IPS DF 6.9 (cell line): ENCODE measurements at places on chromosomes 2 and 18.
A peak's percentile ranks its signal among the peaks of the same experiment; 100 is the strongest.

DNA sequence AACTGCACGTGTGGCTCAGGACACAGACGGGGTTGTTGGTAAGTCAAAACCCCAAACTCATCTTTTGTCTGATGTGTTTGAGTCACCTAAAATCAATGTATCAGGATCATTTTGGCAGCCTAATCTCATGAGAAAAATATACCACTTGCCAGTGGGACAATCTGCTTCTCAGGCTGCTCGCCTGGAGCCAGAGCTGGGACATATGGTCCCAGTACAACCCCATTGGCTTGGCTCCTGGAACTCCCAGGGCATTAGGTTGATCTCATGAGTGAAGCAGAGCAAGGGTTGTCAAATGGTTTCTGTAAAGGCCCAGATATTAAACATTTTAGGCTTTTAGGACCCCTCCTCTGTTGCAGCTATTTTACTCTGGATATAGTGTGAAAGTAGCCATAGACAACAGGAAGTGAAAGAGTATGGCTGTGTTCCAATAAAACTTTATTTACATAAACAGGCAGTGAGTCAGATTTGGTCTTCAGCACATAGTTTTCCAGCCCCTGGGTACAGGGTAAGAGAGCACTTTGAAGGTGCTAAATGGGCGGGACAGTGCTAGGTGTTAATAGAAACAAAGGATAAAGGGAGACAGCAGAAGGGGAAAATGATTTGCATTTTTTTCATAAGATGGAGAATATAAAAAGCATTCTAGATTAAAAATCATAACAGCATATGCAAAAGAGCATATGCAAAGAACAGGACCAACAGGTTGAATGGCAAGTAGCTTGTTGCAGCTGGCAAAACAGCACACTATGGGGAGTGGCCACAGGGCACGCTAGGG lies 290.8 kb downstream of the KCNS3 start:
- no peak for DNase-seq

GRCh38 chr2:127226132-127226519 lies 6.0 kb upstream of the CYP27C1 start:
- no peak for DNase-seq

DNA sequence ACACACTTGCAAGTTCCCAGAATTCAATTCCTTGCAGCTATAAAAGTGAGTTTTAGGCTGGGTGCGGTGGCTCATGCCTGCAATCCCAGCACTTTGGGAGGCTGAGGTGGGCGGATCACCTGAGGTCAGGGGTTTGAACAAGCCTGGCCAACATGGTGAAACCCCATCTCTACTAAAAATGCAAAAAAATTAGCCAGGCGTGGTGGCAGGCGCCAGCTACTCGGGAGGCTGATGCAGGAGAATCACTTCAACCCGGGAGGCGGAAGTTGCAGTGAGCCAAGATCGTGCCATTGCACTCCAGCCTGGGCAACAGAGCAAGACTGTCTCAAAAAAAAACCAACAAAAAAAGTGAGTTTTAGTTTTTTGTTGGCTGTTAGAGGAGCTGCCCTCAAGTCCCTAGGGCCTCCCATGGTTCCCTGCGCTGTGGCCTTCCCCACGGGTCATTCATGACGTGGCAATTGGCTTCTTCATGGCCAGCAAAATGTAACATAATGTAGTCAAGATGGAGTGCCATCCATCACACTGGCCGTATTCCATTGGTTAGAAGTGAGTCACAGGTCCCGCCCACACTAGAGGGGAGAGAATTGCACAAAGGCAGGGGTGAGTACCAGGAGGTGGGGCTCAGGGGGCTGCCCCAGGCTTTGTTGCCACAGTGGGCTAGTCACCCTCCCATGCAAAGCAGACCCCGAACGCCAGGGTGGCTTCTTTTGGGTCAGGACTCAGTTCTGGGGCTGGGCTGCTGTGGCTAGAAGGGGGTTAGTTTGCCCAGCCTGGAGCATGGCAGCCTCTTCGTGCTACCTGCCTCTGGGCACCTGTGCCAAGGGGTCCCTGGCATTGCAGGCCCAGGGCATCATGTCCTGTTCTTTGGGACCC lies 37.7 kb upstream of the INHBB start:
- no peak for DNase-seq

GRCh38 chr2:172129404-172129803 lies 26.7 kb upstream of the DLX2 start:
- no peak for DNase-seq

GRCh38 chr18:21289827-21290226 lies 47.8 kb downstream of the GREB1L start:
- no peak for DNase-seq

DNA sequence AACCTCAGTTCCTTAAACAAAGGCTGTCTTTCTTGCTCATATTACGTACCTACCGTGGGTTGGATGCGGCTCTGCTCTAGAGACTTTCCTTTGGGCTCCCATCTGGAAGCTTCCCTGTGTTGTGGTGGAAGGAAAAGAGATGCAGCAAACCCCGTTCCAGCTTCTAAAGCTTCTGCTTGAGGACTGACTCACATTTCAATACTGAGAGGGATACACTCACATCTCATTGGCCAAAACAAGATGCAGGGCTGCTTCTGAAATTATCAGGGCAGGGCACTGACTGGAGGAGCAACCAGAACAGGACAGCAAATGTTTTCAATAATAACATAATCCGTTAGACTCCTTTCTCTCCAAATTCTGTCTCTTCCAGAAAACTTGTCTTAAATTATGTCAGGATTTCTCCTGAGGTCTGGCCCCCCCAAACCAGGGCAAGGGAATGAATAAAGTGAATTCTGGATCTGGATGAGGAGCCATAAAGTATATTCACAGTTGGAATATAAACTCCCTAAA lies 4.5 kb upstream of the MYO5B start:
- no peak for DNase-seq

GRCh38 chr2:128710242-128710641 lies 391.6 kb upstream of the HS6ST1 start:
- no peak for DNase-seq

DNA sequence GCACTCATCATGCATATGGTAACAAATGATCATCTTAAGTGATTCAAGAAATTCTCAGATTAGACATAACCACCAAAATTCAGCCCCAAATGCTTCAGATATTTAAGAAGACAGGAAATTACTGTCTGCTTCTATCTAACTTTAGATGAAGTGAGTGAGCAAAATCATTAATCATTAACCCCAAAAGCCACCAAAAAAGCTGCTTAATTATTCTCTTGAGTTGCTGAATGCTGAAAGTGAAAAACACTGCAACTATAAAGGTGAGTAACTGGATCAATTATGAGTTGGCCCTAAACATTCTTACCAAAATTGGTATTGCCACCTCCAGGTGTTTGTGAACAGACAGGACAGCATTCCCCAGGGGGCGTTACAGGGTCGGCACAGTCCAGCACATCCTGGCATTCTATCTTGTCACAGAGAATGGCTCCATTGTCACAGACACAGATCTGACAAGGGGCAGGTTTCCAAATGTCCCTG lies 69.6 kb downstream of the COL5A2 start:
- no peak for DNase-seq

DNA sequence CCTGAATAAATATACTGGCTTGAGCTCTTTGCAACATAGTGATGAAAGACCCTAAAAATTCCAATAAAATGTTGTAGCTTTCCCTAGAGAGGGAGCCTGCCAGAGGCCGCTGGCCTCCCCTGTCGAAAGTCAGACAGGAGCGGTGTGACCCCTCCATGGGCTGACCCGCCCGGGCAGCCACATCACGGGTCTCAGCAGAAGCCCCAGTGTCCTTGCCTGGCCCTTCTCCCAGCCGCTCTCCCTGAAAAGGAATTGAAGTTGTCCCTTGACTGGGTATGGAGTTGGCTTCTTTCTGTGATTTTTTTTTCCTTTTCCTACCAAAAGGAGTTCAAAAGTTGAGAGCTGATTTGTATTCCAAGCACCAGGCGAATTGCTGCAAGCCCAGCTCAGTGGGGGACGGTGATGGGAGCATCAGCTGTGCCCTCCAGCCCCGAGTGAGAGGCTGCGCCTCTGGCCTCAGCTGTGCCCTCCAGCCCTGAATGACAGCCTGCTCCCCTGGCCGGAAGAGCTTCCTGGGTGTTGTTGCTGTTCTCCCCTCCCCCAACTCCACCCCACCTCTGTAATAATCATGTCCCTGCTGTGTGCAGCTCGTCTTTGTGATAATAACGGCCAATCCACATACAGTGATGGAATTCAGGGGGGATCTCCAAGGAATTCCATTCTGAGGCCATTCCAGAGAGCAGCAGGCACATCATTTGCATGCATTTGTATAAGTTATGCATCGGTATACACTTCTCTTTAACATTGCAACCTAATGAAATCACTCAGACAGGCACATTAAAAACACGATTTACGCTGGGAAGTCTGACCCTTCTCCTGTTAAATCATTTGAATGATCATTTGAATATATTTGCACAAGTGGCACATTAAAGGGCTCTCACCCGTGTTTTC lies 501.0 kb downstream of the EIPR1 start:
- DNase-seq = no peak

- no peak for DNase-seq
Observed at GRCh38 chr2:132638313-132639040, 31.5 kb downstream of the LYPD1 start.

- no peak for DNase-seq
Observed at GRCh38 chr2:106334802-106335201, 133.4 kb downstream of the RGPD3 start.

GRCh38 chr2:118981632-118982031 lies 39.6 kb downstream of the MARCO start:
- DNase-seq = no peak

DNA sequence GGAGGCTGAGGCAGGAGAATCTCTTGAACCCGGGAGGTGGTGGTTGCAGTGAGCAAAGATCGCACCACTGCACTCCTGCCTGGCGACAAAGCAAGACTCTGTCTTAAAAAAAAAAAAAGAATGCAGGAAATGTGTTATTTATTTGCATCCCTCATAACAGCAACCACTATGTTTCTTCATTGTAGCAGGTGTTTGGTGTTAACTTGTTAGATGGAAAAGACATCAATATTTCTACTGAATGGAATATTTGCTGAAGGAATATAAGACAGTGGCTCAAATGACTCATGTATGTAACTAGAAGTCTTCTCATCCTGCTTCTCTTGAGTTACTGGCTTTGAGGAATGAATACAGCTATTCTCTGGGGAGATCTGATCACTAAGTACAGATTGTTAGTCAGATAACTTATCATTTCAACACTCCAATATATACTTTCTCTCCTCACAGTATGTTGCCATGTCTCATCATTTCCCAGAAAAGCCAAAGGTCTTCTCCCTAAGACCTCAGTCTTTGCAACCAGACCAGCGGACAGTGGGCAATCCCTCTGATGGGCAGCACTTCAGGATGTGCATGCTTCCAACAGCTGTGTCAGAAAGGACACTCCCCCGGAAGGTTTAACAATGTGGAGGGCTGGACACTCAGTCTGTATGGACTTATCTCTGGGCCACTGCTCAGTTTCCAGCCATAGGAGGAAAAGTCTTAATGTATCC lies 104.4 kb upstream of the STK17B start:
- no peak for DNase-seq

GRCh38 chr18:28768791-28769768 lies 592.1 kb upstream of the CDH2 start:
- DNase-seq = no peak

- no peak for DNase-seq
Observed at GRCh38 chr2:70777450-70777849, 9.4 kb upstream of the ADD2 start.

DNA sequence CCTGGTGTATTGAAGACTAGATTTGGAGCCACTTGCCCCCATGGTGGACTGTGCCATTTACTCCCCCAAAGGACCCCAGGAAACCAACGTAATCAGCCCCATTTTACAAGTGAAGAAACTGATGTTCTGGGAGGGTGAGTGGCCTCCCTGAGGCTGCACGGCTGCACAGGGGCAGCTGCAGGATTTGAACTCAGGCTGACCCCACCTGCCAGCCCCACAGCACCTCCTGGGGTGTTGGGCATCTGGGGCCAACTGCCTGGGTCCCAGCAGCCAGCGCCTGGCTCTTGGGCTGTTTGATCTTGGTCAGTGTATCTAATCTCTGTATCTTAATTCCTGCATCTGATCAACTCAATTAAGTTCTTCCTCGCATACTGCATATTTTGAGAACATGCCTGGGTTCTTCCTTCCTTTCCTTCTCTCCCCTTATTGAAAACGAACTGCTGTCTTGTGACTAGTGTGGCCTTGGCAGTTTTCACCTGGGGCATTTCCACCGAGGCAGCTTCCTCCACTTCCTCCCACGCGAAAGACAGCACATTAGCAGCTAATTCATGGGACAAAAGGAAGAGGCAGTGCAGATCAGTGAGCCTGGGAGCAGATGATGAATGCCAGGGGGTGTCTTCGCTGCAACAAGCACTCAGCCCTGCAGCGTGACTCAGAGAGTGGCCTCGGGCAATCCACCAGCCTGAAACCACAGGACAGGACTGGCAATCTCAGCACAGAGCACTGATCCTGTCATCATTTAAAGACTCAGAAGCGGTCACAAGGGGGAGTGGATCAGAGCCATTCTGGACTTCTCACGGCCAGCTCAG lies 184.1 kb upstream of the RAB12 start:
- DNase-seq = no peak

GRCh38 chr2:14903709-14904374 lies 271.3 kb downstream of the LRATD1 start:
- peak; percentile 74 for DNase-seq
